ENCODE measurements at places on chromosomes 13 and 19.
A peak's percentile ranks its signal among the peaks of the same experiment; 100 is the strongest.

DNA sequence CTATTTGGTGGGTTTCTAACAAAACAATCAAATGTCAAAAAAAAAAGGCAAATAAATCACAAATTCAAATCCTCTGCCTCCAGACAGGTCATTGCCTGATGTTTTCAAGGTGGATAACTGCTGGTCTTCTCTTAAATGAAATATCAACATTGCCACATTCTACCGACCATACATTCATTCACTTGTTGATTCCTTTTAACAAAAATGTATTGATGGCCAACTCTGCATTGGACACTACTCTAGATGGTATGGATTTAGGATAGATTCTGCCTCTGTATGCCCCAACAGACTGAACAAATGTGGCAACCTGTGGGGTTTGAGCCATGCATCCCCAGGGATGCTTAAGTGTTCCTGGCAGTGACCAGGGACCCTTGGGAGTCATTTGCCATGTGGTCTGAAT, 87.6 kb upstream of the STK24 start:
- DNase-seq = no peak

DNA sequence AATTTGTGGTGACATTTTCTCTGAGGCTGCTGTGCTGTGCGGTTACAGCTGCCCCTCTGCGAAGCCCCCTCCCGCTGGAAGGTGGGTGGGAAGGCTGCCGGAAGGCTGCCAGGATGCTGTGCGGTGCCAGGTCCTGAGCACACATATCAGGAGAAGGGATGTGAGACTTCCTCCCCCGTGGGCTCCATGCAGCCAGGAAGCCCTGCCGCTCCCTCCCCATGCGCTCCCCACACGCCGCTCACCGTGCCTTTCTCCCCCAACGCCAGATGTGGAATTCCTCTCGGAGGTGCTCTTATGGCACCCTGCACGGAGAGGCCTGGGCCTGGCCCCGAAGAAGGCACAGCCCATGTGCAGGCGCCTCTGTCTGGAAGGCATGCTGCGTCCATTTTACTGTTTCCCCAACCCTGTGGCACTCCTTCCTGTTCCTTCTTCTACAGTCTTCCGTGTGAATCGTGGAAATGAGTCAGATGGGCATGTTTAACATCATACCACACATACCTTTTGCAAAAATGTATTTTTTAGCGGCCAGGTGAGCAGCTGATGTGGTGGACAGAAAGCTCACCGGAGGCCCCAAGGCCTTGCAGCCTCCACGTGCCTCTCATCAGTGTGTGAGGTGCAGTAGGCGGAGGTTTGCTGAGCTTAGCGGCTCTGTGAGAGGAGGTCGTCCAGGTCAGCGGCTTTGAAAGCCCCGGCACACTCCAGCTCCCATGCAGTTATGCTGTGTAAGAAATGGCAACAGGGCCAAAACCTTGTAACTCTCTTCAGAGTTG, 88.0 kb downstream of the ATP11A start:
- no peak for DNase-seq

GRCh38 chr19:11138601-11139300, 16.8 kb downstream of the SPC24 start:
- no peak for DNase-seq

- no peak for DNase-seq
Observed at GRCh38 chr19:41299046-41299754, 10.8 kb upstream of the CCDC97 start.

GRCh38 chr13:105634059-105634458, 901.4 kb downstream of the EFNB2 start:
- DNase-seq = no peak

DNA sequence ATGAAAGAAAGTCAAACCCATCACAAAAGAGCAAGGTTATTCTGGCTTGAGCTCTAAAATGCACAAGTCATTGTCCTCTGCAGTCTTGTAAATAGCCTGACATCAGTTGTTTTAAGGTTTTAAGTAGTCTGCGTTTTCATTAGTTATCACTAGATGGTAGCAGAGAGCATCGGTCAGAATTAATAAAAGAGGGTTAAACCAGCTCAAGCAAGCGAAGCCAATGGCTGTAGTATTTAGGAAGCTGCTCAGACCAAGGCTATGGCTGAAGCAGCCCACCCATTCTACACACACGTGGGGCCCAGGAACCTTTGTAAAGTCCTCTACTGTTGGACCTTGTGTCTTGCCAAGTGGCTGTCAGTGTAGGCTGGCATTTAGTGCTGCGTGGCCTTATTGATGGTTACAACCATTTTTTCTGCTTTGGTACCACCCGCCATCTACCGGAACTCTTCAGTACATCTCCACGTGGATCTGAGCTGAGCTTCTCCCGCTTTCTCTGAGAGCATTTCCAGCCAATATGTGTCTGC, 13.3 kb upstream of the ZNF57 start:
- peak; percentile 63 for DNase-seq

DNA sequence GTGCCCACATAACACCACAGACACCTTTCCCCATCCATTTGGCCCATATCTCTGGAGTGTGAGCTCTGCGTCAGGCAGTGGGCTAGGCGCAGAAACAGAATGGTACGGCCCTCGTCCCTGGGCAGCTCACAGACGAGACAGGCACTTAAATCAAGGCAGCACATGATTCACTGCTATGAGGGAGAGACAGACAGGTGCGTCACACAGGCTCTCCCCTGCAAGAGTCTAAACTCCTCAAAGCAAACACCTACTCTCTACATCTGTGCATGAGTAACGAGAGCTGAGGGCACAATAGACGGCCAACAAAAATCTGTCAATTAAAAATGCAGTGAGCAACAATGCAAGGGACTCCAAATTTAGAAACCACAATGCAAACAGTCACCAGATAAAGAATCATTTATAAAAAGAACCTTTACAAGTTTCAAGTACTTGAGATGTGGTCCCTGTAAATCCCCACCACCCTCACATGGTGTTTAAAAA, 348.9 kb downstream of the UQCRFS1 start:
- DNase-seq = no peak

GRCh38 chr13:45607931-45608330, 7.6 kb downstream of the ERICH6B start:
- no peak for DNase-seq

- DNase-seq = no peak
Observed at GRCh38 chr13:23570099-23570920, at the start of gene TNFRSF19. TNFRSF19 (plus strand) TSS chr13:23570412; CDS start chr13:23590184, 19,772 bp downstream.

DNA sequence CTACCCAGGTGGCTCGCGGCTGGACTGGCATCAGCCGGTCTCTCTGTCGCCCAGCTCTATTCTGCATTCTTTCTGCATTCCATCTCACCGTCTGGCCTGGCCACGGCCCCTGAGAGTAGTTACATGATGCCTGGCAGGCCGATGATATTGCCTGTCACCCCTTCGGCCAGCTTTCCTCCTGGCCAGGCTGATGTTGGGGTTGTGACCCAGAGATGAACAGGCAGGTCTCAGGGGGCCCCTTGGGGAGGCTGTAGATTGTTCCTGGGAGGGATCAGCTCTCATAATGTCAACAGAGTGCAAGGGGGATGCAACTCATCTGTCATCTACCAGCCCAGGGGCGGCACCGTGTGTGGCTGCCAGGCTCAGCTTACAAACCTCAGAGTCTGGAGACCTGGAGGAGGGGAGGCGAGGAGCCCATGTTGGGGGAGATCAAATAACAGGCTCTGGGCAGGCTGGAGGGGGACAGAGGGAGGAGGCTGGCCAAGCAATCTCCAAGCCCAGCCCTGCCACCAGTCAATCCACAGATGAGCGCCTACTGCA, 13.6 kb upstream of the FBXO17 start:
- DNase-seq = no peak

DNA sequence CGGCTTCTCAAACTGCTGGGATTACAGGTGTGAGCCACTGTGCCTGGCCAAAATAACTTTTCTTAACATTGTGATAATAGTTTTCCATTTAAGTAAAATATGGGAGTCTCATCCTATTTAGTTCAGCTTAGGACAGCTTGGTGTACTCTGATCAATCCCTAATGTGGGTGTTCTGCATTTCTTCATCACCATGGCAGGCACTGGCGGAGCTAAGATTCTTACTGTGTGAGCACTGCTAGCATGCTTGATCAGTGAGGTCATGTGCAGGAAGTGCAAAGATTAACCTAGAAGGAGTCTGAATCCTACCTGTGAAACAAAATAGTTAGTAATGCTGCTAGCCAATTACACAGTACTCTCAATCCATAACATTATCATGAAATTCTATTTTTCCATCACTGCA, 1684.2 kb upstream of the SLC10A2 start:
- no peak for DNase-seq

- no peak for DNase-seq
Observed at GRCh38 chr19:632579-633067, 714 bp downstream of the POLRMT start.

DNA sequence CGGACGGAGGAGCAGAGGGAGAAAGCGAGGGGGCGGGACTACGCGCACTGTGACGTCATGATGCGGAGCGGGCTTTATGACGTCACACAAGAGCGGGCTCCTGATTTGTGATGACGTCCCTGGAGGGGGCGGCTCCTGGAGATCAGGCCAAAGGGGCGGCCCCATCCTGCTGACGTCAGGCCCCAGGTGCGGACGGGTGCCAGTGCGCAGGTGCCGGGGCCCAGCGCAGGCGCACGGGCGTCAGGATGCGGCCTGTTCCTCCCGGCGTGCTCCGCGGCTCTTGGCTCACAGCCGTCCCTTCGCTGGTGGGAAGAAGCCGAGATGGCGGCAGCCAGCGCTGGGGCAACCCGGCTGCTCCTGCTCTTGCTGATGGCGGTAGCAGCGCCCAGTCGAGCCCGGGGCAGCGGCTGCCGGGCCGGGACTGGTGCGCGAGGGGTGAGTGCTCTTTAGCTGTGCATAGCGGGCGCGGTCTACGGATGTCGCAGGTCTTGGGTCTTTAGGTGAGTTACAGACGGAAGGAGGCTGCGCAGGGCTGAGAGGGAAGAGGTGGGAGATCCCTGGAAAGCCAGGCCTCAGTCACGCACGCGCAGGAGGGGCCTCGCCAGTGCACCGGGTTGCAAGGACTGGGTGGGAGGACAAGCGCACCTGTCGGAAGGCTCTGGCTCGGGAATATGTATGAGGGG, at the start of the genes EMC10 and GARIN5A:
TSS of gene EMC10 (plus strand) at position 284 of the 683 bp plus-strand sequence. CDS start at position 322, 38 bp downstream.
TSS of gene GARIN5A (minus strand) at position 625 of the 683 bp plus-strand sequence. CDS start at position 165, 460 bp downstream.
- peak; percentile 90 for DNase-seq
